Mammary epithelial cell (primary cell): ENCODE measurements at places on chromosomes 13 and 19. TPM values are rescaled to one million over a fixed set of nuclear protein-coding genes. Genes with fewer than 3 reads are reported as not detected.

DNA sequence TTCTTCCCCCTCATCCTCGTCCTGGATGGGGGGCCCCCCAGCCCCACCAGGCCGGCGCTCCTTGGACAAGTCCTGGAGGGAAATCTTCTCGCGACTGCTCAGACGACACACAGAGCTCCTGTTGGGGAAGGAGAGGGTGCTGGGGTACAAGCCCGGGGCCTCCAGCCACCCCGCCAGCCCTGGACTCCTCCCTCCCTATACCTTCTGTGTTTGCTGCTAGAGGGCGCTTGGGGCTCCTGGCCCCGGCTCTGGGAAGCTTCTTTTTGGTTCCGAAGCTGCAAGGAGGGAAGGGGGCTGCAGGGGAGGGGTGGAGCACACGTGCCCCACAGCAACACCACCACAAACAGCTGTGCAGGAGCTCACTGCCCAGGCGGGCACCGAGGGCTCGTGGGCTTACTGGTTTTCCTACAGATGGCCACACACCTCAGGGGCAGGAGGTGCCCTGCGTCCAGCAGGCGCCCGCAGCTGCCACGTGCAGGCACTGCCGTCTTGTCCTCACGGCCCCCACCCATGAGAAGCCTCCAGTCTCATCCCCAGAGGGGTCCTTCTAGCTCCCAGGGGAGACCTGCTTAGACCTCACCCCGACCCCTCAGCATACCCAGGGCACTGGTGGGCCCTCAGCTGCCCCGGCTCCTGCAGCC is 20.5 kb downstream of the EPS8L1 start:
- DNase-seq = no peak

- no peak for DNase-seq
Observed at GRCh38 chr13:29799041-29799440, 51.4 kb downstream of the UBL3 start.

DNA sequence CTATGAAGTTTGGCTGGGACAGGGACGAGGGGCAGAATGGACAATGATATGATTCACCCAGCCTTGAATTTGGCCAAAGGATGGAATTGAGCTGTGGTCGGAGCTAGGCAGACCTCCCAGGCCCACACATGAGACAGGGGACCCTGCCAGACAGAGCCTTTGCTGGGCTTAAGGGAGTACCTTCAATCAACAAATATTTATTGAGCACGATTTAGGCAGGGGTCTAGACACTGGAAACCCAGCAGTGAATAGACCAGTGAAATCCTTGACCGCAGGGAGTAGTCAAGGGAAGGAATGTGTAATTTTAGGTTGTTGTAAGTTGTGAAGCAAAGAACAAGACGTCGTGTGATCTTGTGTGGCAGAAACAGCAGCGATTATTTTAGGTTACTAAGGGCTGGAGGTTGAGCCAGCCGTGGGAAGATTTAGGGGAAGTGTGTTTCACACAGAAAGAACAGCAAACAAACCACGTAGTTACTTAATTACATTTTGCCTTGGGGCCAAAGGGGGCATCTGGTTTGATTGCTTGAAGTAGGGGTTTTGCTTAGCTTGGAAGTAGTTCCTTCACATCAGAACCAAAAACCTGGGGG is 16.9 kb upstream of the AP1M2 start:
- peak; percentile 29 for DNase-seq

RBM42 gene
- 78.5 and 99.4 TPM in 2 replicates for total RNA-seq

DNA sequence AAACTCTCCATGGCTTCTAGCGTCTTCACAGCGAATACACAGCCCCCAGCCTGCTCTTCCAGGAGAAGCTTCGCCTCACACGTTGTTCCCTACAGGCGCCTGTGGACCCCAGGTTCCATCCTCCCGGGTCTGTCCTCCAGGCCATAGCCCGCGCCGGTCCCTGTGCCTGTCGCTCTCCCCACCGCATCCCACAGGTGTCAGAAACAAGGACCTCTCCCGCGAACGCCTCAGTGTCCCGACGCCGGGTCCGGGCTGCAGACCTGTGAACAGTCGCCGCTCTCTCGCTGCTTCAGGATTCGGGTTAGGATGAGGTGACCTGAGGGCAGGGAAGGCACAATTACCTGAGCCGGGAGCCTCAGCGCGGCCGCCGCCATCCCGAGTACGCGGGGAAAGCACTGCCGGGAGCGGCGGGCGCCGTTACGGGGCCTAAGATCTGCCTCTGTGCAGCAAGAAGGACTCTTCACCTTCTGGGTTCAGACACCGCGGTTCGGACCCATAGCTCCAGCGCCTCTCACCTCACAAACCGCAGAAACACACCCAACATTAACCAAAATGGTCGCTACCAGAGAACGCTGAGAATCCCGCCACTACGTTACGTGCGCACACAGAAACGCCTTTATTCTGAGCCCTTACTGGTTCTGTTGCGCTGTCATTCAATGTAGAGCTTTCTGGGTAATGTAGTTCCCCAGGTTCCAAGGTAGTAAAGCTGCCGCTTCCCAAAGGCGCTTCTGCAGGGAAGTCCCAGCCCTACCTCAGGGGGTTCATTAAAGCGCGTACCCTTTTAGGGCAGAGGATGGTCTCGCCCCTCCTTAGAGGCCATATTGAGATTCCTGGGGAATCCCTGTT is at the start of gene ZNF418:
Gene ZNF418, minus strand, starts transcription at position 583 of the 846 bp plus-strand sequence. CDS start 1,580 bp downstream, outside the sequence.
- peak; percentile 85 for DNase-seq

GRCh38 chr13:108115738-108116137 is 99.6 kb downstream of the LIG4 start:
- no peak for DNase-seq

- DNase-seq = no peak
Observed at GRCh38 chr13:102628559-102628958, 31.8 kb downstream of the TPP2 start.

ZNF681 gene
- 0.64 and 1.3 TPM in 2 replicates for total RNA-seq

- no peak for DNase-seq
Observed at GRCh38 chr13:91955546-91956355, 557.3 kb downstream of the GPC5 start.

GRIK5 gene
- not detected for total RNA-seq

DNA sequence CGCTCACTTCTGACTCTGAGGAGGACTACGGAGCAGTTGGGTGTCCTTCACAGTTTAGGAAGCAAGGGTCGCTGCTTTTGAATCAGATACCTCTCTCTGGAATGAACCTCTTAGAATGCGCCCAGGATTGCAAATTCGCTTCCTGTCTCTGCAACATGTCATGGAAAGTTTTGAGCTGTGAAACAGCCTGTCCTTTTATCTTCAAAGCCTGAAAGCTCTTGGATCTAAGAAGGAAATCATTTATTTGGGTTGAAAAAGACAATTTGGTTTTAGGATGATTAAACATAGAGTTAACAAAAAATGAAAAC is 134.1 kb downstream of the KATNAL1 start:
- DNase-seq = no peak

DNA sequence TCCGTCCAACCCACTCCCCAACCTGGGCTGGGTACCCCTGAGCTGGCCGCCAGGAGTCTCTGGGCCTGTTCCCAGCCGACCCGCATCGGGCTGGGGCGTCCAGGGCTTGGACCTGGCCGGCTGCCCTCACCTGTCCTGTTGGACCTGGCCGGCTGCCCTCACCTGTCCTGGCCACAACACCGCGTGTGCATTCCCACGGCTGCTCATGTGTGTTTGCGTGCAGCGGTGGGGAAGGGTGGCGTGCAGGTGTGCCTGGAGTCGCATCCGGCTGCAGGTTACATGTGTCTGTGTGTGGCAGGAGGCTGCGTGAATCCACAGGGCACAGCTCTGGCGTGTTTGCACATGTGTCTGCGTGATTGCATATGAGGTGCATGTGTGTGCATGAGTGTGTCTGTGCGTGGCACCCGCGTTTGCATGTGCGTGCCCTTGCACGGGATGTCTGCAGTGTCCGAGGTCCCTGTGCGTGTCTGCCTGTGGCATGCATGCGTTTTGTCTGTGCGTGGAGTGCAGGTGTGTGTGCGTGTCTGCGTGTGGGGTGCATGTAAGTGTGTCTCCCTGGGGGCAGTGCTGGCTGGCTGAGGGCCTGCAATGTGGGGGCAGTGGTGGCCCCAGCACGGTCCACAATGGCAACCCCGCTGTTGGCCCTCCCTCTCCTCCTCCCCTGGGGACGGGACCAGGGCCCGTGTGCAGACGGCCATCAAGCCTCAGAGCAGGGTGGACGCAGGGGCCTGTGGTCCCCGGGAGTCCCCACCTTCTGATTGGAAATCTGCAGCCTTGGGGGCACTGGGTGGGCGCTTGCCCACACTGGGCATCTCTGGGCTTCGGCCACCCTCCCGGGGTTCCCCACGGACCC is 3.4 kb downstream of the EFNA2 start:
- no peak for DNase-seq

DNA sequence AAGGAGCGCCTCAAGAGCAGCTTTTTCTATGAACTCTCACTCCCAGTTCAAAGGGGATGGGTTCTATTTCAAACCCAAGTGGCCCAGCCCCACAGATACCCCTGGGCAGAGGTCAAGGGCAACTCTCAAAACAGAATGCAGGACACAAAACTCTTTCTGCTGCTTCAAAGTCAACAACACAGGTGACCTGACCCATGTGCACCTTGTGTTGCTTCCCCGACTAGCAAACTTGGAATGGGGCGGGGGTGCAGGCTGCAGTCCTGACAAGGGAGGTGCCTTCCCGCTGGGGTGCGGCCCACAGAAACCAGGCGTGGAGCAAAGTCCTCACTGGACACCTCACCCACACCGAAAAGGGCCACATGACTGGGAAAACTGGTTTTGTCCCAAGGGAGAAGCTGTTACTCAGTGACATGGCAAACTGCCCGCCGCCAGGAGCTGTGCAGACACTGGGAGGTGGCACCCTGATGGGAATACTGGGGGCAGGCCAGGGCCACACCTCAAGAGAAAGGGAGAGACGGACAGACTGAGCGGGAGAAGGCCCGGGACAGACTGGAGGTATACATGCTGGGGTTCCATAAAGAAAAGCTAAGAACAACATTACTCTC is 17.4 kb downstream of the ZC3H4 start:
- peak; percentile 93 for DNase-seq

DNA sequence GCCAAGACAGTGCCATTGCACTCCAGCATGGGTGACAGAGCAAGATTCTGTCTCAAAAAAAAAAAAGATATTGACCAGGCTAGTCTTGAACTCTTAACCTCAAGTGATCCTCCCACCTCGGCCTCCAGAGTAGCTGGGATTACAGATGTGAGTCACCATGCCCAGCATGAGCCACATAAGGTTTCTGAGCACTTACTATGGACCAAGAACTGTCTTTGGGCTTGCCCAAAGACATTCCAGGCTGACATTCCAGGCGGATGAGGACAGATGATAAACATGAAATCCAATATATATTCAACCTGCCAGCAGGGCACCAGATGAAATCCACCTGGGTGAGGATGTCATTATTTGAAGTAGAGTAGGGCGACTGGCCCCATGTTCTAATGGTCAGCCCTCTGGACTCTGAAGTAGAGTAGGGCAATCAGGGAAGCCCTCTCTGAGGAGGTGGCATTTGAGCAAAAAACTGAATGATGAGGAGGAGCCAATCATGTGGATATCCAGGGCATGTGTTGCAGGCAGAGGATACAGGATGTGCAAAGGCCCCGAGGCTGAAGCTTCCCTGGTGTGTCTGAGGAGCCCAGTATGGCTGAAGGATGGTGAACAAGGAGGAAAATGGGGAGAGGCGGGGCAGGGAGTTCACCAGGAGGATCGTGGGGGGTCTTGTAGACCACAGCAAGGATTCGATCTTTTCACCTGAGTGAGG is 4.0 kb downstream of the C19orf38 start:
- peak; percentile 46 for DNase-seq

ZNF813 gene
- 1.2 and 2.9 TPM in 2 replicates for total RNA-seq

DNA sequence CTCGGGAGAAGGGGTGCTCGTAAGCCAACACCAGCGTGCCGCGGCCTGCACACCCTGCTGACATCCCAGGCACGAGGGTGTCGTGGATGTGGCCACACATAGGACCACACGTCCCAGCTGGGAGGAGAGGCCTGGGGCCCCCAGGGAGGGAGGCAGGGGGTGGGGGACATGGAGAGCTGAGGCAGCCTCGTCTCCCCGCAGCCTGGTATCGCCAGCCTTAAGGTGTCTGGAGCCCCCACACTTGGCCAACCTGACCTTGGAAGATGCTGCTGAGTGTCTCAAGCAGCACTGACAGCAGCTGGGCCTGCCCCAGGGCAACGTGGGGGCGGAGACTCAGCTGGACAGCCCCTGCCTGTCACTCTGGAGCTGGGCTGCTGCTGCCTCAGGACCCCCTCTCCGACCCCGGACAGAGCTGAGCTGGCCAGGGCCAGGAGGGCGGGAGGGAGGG is 2.4 kb downstream of the IZUMO4 start:
- no peak for DNase-seq

DNA sequence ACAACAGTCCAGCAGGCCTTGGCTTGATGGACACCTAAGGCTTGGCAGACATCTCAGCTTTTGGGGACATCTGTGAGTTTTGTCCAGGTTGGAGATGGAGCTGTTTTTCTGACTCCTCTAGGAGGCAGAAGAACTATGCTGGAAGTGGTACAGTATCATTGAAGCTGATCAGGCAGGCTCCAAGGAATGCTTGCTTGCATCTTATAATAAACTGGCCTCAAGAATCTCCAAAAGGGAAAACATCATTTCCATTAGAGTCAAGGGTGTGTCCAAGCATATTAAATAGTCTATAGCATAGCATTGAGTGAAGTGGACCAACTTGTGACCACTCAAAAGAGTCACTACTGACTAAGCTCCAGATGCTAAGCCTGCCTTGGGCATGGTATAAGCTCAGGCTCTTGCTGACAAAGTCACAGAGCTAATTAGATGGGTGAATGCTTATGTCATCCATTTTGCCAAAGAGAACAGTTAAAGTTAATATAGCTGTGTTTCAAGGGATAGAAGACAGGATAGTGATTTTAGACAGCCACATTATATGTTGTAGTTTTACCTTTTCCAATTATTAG is 216.0 kb downstream of the DNAJC15 start:
- DNase-seq = no peak

DNA sequence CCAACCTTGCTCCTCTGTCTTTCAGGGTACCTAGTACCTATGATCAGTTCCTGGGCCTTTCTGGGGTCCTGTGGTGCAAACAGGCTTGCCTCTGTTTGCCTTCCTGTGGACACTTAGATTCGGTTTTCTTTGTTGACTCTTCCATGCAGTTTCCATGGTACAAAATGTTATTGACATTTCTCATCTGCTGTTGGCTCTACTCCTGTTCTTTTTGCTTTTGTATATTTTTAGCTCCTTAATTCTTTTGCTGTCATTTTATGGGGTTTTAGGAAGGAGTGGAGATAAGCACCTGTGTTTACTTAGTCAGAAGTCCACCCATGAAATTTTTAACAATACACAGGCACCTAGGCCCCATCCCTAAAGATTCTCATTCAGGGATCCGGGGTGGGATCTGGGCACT is 20.5 kb upstream of the CNMD start:
- DNase-seq = no peak

DNA sequence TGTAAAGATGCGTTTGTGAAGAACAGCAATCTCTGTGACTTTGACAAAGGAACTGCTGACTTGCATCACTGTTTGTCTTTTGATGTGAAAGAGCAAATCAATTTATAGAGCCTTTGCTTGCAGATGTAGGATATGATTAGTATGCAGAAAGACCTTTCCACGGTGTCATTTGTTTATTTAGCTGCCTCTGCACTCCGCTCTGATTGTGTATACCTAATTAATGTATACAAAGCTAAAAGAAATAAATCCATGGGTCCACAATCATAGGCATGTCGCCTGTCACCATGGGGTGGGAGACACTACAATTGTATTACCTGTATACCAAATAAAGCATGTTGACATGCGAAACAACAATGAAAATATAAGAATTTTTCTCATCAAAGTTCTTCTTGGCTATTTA is 410.7 kb downstream of the MZT1 start:
- no peak for DNase-seq

LENG9 gene
- 4.5 and 6.3 TPM in 2 replicates for total RNA-seq

- no peak for DNase-seq
Observed at GRCh38 chr19:46391296-46392251, 21.8 kb downstream of the CCDC8 start.
